Effector memory CD4-positive, alpha-beta T cell (primary cell): ENCODE measurements at places on chromosomes 3 and 15.

GRCh38 chr15:50790778-50791453, 25.4 kb upstream of the SPPL2A start:
- DNase-seq = no peak
- no peaks in the 10 kb centered on the region for H3K4me1 ChIP-seq
- H3K27ac ChIP-seq = no peak overlapping the region
- no peaks in the 10 kb centered on the region for H3K27me3 ChIP-seq
- no peaks in the 10 kb centered on the region for H3K36me3 ChIP-seq
- H3K4me3 ChIP-seq = no peak overlapping the region

DNA sequence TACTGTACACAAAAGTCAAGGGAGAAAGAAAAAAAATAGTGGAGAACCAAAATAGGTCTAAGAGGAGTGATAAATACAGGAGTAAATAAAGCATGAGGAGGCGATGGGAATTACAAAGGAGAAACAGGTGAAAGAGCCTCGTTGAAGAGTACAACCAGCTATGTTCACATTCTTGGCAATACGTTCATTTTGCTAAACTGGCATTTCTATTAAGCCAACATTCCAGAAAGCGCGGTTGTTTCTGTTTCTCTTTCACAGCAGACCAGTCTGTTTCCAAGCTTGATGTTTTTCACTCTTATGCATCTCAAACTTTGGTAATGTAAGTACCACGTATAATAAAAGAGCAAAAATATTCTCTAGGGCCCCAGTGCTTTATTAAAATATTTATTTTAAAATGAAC, 74.5 kb downstream of the NSUN3 start:
- H3K36me3 ChIP-seq = no peaks in the 10 kb centered on the region
- no peak for DNase-seq
- H3K27me3 ChIP-seq = no peaks in the 10 kb centered on the region
- H3K4me3 ChIP-seq = no peak overlapping the region
- no peaks in the 10 kb centered on the region for H3K4me1 ChIP-seq

- no peaks in the 10 kb centered on the region for H3K4me1 ChIP-seq
- H3K27me3 ChIP-seq = no peaks in the 10 kb centered on the region
- H3K36me3 ChIP-seq = no peaks in the 10 kb centered on the region
- H3K4me3 ChIP-seq = no peak overlapping the region
Measured at GRCh38 chr15:83475551-83475950, 28.4 kb downstream of the SH3GL3 start.

GRCh38 chr3:192715126-192715525, 12.2 kb downstream of the FGF12 start:
- H3K36me3 ChIP-seq = no peaks in the 10 kb centered on the region
- H3K27me3 ChIP-seq = no peaks in the 10 kb centered on the region
- no peaks in the 10 kb centered on the region for H3K4me1 ChIP-seq
- no peak overlapping the region for H3K27ac ChIP-seq
- no peak overlapping the region for H3K4me3 ChIP-seq

DNA sequence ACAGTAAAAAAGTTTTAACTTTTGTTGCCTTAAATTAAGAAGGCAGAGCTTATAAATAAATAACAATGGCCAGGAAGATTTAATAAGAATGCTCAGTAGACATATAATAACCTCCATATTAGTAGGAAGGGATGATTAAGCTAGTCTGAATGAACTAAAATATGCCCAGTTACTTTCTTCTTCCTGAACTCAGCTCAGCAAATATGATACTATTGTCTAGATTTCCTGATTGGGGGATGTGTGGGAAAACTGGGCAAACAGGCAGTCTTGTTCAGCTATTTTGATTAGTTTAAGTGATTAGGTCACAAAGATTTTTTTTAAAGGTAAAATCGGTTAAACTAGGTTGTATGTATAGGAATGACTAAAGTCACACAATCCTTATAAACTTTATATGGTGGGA, 167.2 kb upstream of the SLC2A2 start:
- H3K36me3 ChIP-seq = peaks cover 10% of the 10 kb centered on the region
- no peaks in the 10 kb centered on the region for H3K27me3 ChIP-seq
- no peaks in the 10 kb centered on the region for H3K4me1 ChIP-seq
- DNase-seq = no peak
- H3K4me3 ChIP-seq = no peak overlapping the region
- no peak overlapping the region for H3K27ac ChIP-seq

DNA sequence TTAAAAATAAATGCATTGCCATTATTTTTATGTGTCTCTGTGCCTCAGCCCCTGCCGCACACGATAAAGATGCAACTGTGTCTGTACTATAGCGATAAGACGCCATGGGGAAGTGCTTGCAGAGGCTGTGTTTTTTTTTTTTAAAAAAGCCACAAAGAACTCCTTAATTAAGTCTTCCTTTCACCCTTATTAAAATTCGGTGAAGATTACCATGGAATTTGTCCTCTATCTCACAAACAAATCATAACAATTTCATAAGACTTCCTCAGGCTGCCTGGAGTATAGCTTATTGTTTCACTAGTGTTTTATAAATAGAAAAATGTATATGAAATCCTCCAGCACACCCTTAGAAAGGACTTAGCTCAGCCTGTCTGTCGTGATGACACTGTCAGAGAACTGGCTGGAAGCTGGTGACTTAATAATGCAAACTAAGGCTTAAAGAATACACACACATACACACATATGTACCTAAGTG, 374.8 kb upstream of the SLCO3A1 start:
- no peaks in the 10 kb centered on the region for H3K27me3 ChIP-seq
- peaks cover 10% of the 10 kb centered on the region for H3K4me1 ChIP-seq
- H3K36me3 ChIP-seq = no peaks in the 10 kb centered on the region
- DNase-seq = no peak

- no peaks in the 10 kb centered on the region for H3K27me3 ChIP-seq
- no peak for DNase-seq
- H3K4me3 ChIP-seq = no peak overlapping the region
- peaks cover 9% of the 10 kb centered on the region for H3K4me1 ChIP-seq
Measured at GRCh38 chr3:52155912-52156311, 1.7 kb upstream of the POC1A start.

DNA sequence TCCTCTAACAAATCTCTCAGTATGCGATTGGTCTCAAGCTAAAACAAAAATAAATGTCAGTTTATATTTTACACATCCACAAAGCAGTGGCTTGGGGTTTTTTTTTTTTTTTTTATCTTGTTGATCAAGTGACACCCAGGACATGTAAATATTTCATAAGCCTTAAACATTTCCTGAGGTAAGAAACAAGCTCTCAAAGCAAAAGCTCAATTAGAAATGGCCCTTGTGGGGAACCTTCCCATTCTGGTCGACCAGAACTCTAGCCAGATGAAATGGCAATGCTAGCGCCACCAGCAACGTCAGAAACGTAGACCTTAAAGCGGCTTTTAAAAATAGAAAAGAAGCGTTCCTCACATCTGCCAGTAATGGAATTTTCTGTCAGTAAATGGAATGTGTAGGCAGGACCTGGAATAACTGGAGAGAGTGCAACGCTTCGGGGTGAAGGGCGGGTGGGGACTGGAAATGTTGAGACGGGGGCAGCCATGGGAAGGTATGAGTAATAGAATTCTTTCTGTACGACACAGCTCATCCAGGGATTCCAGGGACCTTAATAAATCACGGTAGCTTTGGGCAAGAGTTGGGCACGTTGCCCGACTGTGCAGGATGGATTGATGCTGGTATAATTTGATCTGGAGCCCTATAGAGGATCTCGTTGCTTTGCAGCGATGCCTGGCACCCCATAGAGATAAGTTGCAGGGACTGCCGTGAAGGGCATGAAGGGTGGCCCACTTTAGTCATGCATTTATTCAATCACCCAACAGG, 44.4 kb downstream of the BTD start:
- no peak overlapping the region for H3K4me3 ChIP-seq
- no peak overlapping the region for H3K27ac ChIP-seq
- H3K4me1 ChIP-seq = peaks cover 30% of the 10 kb centered on the region
- H3K36me3 ChIP-seq = no peaks in the 10 kb centered on the region
- no peaks in the 10 kb centered on the region for H3K27me3 ChIP-seq
- DNase-seq = no peak

DNA sequence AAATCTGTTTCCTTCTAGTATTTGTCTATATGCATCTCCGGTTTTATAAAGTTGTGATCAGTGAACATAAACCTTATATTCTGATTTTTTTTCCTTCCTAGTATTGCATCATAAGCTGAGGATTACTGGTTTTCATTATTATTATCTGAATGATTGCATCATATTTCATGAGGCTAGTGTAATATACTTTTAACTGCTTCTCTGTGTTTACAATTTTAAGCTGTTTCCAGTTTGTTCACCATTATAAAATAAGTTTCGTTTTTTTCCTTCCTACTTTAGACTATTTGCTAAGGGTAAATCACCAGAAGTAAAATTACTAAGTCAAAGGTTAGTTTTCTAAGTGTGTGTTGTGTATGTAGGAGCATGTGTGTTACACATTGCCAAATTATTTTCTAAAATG, 20.2 kb downstream of the SEMA6D start:
- H3K4me1 ChIP-seq = no peaks in the 10 kb centered on the region
- no peak overlapping the region for H3K4me3 ChIP-seq
- H3K27ac ChIP-seq = no peak overlapping the region
- DNase-seq = no peak
- H3K36me3 ChIP-seq = no peaks in the 10 kb centered on the region
- H3K27me3 ChIP-seq = no peaks in the 10 kb centered on the region

DNA sequence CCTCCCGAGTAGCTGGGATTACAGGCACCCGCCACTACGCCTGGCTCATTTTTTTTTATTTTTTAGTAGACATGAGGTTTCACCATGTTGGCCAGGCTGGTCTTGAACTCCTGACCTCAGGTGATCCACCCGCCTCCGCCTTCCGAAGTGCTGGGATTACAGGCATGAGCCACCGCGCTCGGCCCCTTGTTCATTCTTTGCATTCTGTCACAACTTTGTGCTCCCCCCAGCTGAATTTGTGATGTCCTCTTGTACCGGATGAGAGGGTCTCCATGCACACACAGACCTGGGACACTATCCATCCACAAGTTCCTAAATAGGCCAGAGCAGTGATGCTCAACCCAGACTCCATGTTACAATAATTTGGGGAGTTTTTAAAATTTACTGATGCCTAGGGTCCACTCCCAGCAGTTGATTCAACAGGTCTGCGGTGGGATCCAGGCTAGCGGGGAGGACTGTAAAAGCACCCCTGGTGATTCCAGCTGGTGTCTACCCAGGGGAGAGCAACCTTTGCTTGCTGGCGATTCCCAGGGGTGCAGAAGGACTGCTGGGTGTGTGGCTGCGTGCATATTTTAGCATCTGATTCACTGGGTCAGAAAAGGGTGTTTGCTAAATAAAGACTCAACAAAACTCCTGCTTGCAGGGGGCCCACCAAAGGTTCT, 1.0 kb downstream of the RASSF1 start:
- H3K27ac ChIP-seq = peak overlapping the region; percentile 95
- no peak for DNase-seq
- H3K27me3 ChIP-seq = no peaks in the 10 kb centered on the region
- H3K4me3 ChIP-seq = peak overlapping the region; percentile 51
- peaks cover 39% of the 10 kb centered on the region for H3K4me1 ChIP-seq
- no peaks in the 10 kb centered on the region for H3K36me3 ChIP-seq

- no peak for DNase-seq
- no peaks in the 10 kb centered on the region for H3K27me3 ChIP-seq
- H3K36me3 ChIP-seq = no peaks in the 10 kb centered on the region
- H3K4me3 ChIP-seq = no peak overlapping the region
Measured at GRCh38 chr3:69433969-69434325, 48.1 kb upstream of the FRMD4B start.

DNA sequence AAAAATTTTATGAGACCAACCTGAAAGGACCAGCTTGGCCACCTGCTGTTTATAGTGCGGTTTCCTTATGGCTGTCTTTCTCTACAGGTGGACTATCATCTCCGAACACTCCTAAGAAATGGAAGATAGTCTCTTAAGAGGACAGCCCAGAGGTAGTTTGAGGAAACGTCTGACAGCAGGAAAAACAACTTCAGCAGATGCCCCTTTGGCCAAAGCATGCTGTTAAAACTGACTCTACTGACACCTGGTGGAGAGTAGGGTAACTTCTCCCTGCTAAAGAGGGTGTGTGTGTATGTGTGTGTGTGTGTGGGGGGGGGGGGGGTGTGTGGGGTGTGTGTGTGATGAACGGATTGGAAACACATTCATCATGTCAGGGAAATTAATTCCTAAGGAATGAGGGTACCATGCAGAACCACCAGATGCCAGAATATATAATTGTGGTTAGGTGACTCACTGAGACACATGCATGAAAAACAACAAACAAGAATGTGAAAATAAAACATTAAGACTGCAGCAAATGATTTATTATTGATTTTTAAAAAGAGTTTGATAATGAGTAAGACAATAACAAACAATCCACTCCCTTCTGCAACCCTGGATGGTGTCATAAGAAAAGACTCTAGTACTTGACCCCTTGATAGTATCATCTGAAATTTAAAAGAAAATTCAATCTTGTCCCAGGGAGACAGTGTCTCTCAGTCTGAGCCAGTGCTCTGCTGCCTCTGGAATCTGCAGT, 256.5 kb downstream of the THRB start:
- H3K27ac ChIP-seq = no peak overlapping the region
- DNase-seq = no peak
- H3K27me3 ChIP-seq = no peaks in the 10 kb centered on the region
- H3K4me3 ChIP-seq = no peak overlapping the region

- no peak overlapping the region for H3K27ac ChIP-seq
- no peaks in the 10 kb centered on the region for H3K27me3 ChIP-seq
- no peaks in the 10 kb centered on the region for H3K36me3 ChIP-seq
- H3K4me3 ChIP-seq = no peak overlapping the region
Measured at GRCh38 chr3:4533489-4534443, 40.6 kb downstream of the ITPR1 start.

- peaks cover 38% of the 10 kb centered on the region for H3K36me3 ChIP-seq
- H3K4me1 ChIP-seq = peaks cover 4% of the 10 kb centered on the region
- no peak overlapping the region for H3K27ac ChIP-seq
- DNase-seq = no peak
Measured at GRCh38 chr15:84791763-84792162, 25.4 kb upstream of the ALPK3 start.

DNA sequence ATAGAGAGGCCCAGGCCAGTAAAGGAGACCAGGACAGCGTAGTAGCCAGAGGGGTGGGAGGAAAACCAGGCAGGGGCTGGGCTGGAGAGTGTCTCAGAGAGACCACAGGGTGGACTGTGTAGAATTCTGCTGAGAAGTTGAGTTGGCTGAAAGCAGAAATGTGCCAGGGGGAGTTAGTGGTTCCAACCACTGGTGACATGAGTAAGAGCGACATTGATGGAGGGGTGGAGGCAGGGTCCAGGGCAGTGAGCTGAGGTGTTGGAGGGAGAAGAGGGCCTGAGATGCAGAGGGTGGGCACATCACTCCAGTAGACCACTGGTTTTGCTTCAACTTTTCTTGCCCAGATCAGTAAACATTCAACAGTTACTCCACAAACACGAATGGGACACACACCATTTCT, 106.5 kb downstream of the ASB7 start:
- H3K27ac ChIP-seq = no peak overlapping the region
- DNase-seq = no peak
- no peaks in the 10 kb centered on the region for H3K4me1 ChIP-seq

- no peak overlapping the region for H3K4me3 ChIP-seq
- H3K4me1 ChIP-seq = no peaks in the 10 kb centered on the region
- H3K27ac ChIP-seq = no peak overlapping the region
- no peaks in the 10 kb centered on the region for H3K36me3 ChIP-seq
Measured at GRCh38 chr3:156978481-156978961, 152.4 kb downstream of the LEKR1 start.

- no peak overlapping the region for H3K27ac ChIP-seq
- DNase-seq = no peak
- no peaks in the 10 kb centered on the region for H3K27me3 ChIP-seq
Measured at GRCh38 chr15:100002787-100003536, 269.7 kb upstream of the LYSMD4 start.

- H3K27ac ChIP-seq = no peak overlapping the region
- H3K36me3 ChIP-seq = no peaks in the 10 kb centered on the region
- H3K4me3 ChIP-seq = no peak overlapping the region
- no peak for DNase-seq
- H3K4me1 ChIP-seq = no peaks in the 10 kb centered on the region
Measured at GRCh38 chr3:13145826-13146642, 72.8 kb upstream of the IQSEC1 start.
